ENCODE measurements at places on chromosomes 4 and X.

DNA sequence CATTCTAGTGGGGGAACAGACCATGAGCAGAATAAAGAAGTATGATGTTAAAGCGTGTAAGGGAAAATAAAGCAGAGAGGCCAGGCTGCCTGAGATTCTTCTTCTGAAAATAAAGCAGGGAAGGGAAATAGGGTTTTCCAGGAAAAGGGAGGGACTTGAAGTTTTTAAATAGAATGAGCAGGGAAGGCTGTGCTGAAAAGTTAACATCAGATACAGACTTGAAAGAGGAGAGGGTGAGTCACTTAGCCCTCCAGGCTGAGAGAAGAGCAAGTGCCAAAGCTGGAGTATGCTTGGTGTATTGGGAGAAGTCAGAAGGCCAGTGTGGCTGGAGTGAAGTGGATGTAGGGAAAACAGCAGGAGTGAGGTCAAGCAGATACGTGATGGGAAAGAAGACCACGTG lies 10.0 kb upstream of the PLK4 start:
- DNase-seq: no peak

DNA sequence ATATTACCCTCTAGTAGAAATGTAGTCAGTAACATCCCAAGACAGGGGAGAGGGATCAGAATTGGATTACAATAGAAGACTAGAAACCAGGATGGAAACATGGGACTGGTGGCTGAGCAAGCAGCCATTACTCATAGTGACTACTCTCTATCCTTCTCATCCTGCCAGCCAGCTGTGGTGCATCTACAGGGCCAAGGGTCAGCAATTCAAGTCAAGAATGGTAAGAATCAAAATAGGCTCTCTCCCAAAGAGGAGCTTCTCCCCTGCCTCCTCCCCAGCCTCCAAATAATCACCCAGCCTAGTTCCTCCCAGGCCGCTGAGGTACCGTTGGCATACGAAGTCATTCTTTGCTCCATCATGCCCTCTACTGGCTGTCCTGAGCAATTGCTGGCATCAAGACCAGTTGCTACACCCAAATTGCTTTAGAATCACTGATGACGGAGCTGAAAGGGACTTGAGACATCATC lies 19.4 kb downstream of the AWAT2 start:
- no peak for DNase-seq

GRCh38 chr4:79413886-79414285 lies 5.9 kb upstream of the GK2 start:
- no peak for DNase-seq

DNA sequence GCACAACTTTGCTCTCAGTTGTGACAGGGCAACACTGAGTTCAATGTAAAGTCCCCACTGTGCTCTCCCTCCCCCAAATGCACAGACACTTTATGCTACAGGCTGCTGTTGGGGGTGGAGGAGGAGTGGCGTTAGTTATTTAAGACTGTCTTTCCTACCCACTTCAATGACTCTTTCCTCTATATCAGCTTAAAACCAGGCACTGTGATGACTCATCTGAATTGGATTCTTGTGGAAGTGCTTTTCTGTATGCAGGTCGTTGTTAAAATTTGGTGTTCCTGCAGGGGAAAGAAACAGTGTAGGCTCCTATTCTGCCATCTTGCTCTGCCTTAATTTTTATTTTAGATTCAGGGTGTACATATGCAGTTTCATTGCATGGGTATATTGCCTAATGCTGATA lies 1157.2 kb upstream of the ADGRL3 start:
- no peak for DNase-seq

- no peak for DNase-seq
These were observed 101.1 kb downstream of the VCX3B start for GRCh38 chrX:8565729-8566128.

GRCh38 chr4:7772711-7773385 lies 166.8 kb downstream of the AFAP1 start:
- DNase-seq: no peak

- no peak for DNase-seq
These were observed 441.2 kb downstream of the CENPC start for GRCh38 chr4:67104145-67104544.

DNA sequence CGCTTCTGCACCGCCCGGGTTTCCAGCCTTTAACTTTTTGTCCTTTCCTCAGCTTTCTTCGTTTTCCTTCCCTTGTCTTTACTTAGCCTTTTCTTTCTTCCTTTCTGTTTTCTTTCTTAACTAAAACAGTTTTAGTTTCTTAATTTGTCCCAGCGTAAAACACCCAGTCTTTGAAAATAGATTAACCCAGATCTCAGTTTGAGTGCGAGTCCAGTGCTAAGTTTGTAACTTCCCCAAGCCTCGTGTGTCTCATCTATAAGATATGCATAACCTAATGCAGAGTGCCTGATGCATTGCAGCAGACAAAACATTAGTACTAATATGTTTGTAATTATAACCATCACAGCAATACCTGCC lies 460 bp upstream of the GEMIN8 start:
- DNase-seq: no peak

DNA sequence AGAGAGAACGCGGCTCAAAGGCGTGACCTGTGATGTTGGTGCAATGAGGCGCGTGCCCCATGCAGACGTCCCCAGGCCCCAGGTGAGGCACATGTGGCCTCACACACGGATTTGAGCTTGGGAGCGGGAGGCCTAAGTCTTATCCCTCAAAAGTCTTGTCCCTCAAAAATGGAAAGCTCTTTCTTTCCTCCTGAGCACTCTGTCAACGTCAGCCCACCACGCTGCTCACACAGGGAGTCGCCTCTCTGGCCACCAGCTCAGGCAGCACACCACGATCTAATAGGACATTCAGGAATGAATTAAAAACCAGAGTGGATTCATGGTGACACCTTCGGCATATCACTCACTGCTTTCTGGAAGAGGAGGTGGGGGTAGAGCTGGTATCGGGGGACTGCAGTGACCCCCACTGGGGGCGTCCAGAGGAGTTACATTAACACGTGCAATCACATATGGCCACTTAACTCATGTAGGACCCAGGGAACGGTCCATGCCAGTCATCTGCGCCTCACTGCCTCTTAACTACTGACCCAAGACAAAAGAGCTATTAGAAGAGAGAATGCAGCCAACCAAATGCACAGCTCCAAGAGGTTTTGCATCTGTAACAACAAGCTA lies 21.9 kb upstream of the CYP4V2 start:
- DNase-seq: no peak

- peak; percentile 47 for DNase-seq
These were observed 186.1 kb upstream of the LNX1 start for GRCh38 chr4:53777244-53777984.

GRCh38 chr4:15188605-15189539 lies 186.6 kb downstream of the CPEB2 start:
- DNase-seq: no peak

- DNase-seq: no peak
These were observed 9.9 kb downstream of the VEGFC start for GRCh38 chr4:176782794-176783193.

DNA sequence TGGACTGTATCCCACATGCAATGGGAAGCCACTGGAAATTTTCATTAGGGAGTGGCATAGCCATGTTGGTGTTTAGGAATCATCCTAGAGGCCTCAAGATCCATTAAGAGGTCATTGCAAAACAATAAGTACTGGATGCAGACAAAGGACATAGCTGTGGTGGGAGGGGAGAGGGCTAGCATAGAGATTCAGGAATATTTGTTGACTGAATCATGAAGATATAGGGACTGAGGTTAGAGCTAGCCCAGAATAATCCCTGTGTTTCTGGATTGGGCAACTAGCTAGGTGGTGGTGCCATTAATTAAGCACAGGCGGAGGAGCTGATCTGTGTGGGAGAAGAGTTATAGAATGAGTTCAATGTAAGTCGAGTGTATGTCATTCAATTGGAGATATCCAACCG lies 135.0 kb downstream of the RAB28 start:
- DNase-seq: no peak

All from ovary (tissue), 10 donors.